SIG-M5 (cell line): ENCODE measurements at places on chromosomes 12 and 14.

DNA sequence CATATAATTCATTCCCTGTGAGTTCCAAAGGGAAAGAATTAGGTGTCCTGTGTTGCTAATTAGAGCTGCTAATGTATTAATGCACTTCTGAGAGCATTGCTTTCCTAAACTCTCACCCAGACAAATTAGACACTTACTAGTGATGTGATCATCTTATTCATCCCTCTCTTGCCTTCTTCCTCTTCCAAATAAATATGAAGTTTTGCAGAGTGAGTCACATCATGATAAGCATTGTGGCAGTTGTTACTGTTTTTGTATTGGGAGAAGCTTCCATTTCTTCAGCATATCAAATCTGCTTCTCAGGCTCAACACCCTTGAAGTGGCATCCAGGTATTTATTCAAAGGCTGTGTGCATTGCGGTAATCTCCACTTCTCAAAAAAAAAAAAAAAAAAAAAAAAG is 37.3 kb upstream of the E2F7 start:
- no peak for DNase-seq

- no peak for DNase-seq
Measured at GRCh38 chr12:44118946-44119345, 283.1 kb downstream of the TMEM117 start.

DNA sequence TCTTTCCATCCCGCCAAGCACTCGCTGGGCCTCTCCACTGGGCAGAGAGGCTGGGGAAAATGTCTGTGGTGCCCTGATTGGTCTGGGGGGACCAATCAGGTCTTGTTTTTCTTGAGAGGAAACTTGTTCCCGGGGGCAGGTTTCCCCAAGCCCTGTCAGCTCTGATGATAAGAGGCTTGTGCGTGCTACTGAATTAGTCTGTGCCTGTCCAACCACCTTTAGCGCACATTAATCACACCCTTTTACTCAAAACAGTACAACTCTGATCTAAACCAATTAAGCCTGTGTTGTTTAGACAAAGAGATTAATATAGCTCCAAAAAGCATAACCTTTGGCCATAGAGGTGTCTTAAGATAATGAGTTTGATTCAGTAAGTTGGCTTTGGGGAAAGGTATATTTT is 580.4 kb downstream of the VRK1 start:
- DNase-seq = no peak

- no peak for DNase-seq
Measured at GRCh38 chr12:22527999-22528398, 16.3 kb downstream of the C2CD5 start.

DNA sequence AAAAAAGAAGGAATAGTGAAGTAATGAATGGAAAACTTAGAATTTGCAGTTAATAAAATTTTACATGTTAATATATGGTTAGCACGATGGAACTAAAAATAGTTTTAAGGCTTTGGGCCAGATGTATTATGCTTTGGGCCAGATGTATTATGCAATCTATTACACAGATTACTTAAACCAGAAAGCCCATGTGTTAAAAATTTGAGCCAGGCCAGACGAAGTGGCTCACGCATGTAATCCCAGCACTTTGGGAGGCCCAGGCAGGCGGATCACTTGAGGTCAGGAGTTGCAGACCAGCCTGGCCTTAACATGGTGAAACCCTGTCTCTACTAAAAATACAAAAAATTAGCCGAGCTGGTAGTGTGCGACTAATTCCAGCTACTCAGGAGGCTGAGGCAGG is 17.2 kb downstream of the IFT81 start:
- DNase-seq = no peak
